ENCODE measurements at places on chromosomes 13 and 19.
A peak's percentile ranks its signal among the peaks of the same experiment; 100 is the strongest.

DNA sequence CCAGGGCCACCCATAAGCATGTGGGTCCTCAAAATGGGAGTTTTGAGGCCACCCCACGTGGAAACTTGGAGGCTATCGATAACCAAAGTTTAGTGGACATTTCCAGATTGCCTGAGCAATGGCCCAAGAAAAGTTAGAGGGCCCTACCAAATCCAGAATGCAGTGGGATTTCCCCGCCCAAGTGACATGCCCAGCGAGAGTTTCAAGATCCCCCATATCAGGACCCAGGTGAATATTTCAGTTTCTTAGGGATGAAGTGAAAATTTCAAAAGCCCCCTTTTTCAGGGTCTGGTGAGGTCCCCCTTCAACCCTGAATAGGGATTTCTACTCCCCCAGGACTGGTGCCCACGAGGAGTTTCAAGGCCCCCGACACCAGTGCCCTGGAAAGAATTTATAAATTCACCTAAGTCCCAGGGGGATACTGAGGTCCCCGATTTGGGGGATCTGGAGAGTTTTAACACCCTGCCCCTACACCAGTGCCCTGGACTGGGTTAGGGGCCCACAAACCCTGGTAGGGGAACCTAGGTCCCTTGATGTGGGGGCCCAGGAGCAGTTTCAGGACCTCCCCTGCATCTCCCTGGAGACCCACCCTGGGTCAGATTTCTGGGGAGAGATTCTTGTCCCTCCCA lies 695 bp downstream of the BST2 start:
- no peak for DNase-seq

DNA sequence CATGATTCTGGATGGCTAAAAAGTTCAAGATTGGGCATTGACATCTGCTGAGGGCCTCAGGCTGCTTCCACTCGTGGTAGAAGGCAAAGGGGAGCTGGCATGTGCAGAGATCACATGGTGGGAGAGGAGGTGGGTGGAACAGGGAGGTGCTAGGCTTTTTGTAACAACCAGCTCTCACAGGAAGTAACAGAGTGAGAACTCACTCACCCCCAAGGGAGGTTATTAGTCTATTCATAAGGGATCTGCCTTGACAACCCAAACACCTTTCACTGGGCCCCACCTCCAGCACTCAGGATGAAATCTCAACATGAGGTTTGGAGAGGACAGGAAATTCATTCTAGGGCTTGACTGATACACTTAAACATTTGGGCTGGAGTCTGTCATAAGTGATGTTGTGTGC lies 197.7 kb upstream of the RNF113B start:
- no peak for DNase-seq

DNA sequence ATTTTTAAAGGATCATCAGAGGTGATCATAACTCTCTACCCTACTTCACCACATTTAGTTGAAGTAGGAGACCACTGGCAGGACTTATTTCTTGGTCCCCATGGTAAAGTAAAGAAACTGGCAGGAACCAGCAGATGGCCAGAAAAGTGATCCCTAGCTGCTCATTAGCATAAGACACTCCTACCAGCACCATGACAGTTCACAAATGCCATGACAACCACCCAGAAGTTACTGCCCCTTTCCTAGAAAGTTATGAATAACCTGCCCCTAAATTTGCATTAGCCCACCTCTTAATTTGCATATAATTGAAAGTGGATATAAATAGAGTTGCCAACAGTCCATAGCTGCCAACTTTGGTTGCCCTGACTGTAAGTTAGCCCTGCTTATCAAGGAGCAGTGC lies 18.4 kb upstream of the RUBCNL start:
- no peak for DNase-seq

GRCh38 chr13:33004511-33004910 lies 11.7 kb upstream of the KL start:
- DNase-seq: no peak

- DNase-seq: no peak
Observed at GRCh38 chr19:34180709-34181108, 8.4 kb downstream of the LSM14A start.

DNA sequence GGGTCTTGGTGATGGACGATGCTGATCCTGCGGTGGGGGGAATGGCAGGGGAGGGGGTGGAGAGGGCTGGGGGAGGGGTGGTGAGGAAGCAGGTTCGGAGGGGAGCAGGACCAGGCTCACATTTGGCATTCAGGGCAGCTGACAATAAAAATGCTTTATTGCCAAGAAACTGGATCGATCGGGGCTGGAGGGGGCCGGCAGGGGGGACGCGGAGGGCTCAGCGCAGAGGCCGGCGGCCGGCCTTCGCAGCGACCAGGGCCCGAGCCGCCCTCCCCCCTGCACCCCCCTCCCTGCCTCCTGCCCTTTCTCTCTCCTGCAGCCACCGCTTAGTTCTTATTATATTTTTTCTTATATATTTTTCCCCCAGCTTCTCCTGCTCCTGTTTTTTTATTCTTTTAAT lies 18.1 kb upstream of the POU2F2 start:
- peak; percentile 57 for DNase-seq

DNA sequence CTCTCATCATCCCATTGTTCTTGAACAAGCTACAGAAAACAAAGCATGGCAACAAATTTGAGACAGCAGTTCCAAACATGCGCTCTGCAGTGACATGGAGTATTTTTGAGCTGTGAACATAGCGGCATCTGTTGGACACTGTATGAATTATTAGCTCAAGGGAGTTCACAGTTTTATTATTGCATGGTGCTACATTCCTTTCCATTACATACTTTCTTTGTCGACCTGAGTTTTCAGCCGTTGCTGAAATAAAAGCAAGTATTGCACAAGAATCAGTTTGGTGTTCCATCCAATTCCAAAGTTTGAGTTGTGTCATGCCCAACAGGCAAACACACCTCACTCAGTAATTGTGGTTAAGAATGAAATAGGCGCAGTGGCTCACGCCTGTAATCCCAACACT lies 30.1 kb upstream of the METTL21C start:
- DNase-seq: peak; percentile 2

- DNase-seq: no peak
Observed at GRCh38 chr19:34124828-34125227, 47.5 kb upstream of the LSM14A start.

Data from Calu3 (cell line).